ENCODE measurements at places on chromosomes 12 and 14.

DNA sequence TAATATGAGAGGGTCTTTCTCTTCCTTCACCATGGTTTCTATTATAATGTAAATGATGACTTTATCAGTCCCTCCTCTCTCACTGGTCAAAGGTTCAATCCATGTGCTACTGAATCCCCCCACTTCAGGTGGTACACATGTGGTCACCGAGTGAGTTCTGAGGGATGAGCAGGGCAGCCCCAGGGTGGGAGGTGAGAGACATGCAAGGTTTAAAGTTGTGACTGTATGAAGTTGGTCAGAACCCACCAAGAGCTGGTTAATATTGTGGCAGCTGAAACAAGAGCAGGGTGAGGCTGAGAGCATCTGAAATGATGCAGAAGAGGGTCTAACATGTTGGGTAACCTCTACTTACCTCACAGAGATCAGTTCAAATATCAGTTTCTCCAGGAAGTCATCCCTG is 444.7 kb upstream of the FBXO33 start:
- no peak for DNase-seq

DNA sequence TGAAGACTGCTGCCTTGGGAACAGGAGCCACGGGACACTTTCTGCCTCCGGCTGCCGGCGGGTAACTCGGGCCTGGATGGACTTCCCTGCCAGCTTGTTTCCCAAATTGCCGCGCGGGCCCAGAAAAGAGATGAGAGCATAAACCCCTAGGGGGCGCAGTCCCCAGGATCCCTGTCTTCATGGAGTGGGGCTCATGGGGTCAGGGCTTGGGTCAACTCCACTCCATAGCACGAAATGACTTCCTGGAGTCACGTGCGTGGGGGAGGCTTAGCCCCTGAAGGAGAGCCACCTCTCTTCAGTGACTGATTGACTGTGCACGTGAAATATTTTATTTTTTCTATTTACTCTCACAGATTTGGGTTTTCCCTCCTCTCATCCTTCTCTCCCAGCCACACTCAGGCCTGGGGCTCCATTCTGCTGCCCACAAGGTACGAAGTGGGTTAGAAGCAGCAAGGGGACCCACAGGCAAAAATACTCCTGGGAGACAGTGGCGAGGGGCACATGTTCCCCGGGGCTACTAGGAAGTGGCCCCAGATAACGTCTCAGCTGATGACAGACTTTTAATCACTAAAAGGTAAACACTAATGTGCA is 10.0 kb downstream of the PGF start:
- DNase-seq = peak; percentile 31

GRCh38 chr12:90936230-90937005 is 18.6 kb downstream of the CCER1 start:
- DNase-seq = no peak

DNA sequence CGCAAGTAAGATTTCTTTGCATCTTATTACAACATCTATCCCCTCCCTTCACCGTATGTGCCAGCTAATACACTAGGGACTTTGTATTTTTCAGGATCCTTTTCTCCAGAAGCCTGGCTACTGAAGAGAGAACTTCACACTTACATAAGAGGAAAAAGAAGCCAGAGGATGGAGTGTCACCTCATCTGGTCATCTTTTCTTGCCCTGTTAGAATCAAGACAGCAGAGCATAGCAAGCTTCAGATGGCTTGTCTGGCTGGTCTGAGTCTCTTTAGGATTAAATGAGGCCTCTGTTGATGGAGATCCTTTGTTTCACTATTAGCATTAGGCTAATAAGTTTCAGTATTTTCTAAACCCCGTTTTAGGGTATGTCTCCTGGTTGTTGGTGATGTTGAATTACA is 14.4 kb upstream of the AACS start:
- DNase-seq = no peak

DNA sequence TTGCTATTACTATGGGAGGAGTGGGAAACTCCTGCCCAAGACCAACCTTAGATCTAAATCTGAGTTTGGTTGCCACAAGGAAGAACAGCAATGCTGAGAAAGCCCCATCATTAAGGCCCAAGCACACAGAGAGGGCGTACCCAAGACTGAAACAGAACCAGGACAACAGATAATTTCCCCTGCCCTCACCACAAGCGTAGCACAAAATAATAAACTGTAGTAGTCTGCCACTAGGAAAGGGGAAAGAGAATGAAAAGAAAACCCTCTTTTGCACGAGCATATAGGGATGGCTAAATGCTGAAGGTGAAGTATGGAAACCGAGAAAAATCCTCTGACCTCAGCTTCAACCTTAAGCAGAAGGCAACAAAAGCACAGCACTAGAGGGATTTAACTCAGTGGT is 76.5 kb upstream of the DHRS4 start:
- DNase-seq = no peak

DNA sequence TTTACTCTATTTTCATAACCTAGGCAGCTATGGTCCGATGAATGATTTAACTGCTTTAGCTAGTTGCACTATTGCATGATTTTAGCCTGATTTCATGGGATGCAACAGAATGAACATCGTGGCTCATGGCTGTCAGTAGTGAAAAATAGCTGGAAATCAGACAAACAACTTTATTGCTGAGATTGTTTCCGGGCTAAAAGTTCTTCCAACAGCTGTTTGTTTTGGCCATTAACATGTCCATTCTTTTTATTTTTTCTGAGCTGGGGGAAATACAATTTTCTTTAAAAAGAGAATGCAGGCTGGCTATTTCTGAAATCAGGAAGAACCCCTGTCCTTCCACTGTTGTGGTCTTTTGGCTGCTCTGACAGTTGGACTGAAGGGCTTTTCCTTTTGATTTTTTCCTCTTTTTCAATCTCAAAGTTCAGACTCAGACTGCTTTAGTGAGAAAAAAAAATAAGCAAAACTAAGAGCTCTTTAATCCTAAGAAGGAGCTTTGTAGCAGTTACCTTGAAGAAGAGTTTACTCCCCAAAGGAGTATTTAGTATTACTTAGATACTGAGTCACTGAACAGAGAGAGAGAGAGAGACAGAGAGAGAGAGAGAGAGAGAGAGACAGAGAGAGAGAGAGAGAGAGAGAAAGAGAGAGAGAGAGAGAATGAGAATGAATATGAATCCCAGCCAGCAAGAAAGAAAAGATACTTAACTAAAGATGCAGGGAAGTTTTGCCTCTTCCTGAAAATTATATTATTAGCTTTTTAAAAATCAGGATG is at the start of gene NAV3:
NAV3 (plus strand) TSS at position 312 of the 769 bp plus-strand sequence. CDS start 568 bp downstream, outside the sequence.
- DNase-seq = no peak

All from CD4-positive, alpha-beta T cell treated with Interleukin-17A for 4 hours (primary cell).